Uterus (tissue), 4 donors: ENCODE measurements at places on chromosomes 5 and 9.
A peak's percentile ranks its signal among the peaks of the same experiment; 100 is the strongest.

- no peak for DNase-seq
These were observed 83.5 kb downstream of the FEM1C start for GRCh38 chr5:115461093-115461492.

GRCh38 chr5:135468541-135468940, 16.4 kb upstream of the TIFAB start:
- DNase-seq, result no peak

GRCh38 chr5:7802855-7803254, 48.1 kb downstream of the CFAP90 start:
- DNase-seq, result no peak

DNA sequence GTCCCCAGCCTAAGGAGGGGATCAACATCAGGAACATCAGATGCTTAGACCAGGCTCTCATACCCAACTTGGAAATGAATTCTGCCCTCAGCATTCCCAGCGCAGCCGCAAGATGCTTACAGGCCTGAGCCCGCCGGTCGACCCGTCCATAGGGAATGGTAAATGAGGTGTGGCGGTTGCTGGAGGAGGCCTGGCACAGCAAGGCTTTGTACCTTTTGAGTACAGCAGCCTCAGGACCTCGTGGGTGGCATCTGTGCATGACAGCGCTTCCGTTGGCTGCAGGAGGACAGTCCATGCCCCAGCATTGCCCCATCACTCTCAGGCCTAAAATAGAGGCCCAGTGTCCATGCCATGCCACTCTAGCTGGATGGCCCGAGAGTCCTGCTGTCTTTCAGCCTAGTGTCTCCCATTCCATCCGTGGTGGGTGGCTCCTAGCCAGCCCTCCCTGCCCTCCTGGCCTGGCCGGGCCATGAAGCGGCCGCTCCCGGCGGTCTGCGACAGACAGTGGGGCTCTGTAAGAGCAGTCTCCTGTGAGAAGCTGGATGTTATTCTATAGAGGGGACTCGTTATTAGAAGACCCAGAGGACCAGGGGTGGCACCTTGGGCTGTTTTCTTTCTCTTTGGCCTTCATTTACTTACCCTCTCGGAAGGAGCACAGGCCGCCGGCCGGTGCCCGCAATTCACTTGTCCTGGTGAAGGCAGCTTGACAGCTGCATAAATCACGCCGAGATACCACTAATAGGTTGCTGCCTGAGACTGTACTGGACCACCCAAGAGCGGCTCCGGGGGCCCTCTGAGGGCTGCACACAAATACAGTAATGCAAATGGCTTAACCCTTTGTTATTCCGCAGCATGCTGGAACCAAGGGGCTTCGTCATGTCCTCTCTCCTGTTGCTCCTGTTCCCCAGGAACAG, 223.5 kb upstream of the TUT7 start:
- DNase-seq, result no peak

- no peak for DNase-seq
These were observed 1.8 kb downstream of the ELAVL2 start for GRCh38 chr9:23823986-23824829.

GRCh38 chr9:82410866-82411265, 422.3 kb downstream of the SPATA31D1 start:
- DNase-seq, result no peak

DNA sequence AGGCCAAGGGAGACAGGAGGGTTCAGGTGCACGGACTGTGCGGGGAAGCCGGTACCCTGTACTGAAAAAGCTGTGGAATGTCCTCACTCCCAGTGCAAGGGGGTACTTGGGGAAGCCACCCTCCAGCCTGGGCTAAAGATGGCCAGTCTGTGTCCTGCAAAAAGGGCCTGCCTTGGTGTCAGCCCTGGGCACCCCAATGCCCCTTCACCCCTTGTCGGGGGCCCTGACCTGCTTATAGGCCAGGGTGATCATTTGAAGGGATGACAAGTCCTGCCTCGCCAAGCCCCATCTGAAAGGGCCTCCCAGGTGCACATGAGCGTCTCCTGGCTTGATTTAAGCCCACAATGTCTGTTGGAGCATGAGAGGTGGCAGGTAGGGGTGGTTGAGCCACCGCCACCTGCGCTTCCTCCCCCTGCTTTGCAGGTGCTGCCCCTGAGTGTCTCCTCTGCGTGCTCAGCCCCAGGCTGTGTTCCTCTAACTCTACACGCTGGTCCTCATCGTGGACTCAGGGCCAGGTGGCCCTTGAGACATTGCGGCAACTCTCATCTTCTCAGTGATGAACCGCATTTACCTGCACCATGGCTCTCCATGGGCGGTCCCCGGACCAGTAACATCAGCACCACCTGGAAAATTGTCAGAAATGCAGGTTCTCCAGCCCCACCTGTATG, 97.0 kb downstream of the ANKRD33B start:
- no peak for DNase-seq

GRCh38 chr5:218457-219291, 554 bp downstream of the SDHA start:
- peak; percentile 33 for DNase-seq

DNA sequence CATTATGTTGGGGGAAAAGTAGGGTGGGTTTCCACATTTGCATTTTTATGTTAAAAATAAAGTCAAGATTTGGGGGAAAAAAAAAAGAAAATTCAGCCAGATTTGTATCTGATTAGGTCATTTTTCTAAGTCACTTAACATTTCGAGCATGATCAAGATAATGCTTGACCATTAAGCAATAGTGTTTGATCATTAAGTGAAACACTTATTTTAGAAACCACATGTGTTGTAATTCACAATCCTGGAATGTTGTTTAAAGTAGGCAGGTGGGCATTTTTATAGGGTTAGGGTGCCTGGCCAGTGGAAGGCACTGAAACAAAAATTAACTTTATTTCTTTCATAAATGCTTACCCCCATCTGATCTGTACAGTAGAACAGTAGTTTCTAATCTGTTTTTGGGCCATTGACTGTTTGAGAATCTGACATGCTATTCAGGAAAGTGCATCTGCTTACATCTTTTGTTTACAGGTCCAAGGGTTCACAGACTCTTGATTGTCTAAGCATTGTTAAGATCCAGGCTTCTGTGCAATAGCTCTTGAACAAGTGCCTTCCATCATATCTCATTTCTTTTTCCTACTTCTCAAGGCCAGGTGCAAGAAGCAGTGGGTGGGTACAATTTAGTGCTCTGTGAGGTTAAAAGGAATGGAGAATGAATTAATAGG, 9.1 kb downstream of the ZCCHC9 start:
- DNase-seq, result no peak

- DNase-seq, result no peak
These were observed 62.8 kb downstream of the SHOC1 start for GRCh38 chr9:111731928-111732327.

GRCh38 chr5:39187831-39188731, 31.3 kb downstream of the FYB1 start:
- DNase-seq, result no peak

DNA sequence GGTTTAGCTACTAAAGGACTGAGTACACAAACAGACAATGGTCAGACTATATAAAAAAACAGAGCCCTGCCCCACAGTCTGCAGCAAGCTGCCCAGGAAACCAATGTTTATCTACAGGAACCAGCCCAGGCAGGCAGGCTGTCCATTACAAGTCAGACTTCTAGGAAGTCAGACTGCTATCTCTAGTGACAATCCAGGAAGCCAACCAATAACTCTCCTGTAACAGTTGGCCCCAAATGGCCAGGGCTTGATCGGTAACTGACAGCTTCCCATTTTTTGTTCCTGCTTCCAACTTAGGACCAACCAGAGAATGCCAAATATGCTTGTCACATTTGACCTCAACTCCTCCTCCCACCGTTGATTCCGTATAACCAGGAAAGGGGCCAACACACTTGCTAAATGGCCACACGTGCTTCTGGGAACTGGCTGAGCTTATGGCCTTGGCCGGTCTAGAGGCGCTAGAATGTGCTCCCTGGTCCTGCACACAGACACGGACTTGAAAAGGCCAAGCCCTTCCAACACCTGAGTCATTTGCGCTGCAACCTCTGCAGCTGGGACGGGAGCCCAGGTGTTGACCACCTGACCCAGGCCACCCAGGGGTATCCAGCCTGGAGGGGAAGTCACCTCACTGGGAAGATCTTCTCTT, 79.6 kb upstream of the CDK20 start:
- DNase-seq, result no peak

GRCh38 chr9:127898433-127899127, 823 bp downstream of the ST6GALNAC6 start:
- peak; percentile 75 for DNase-seq

- DNase-seq, result no peak
These were observed 34.6 kb upstream of the PHF2 start for GRCh38 chr9:93541581-93542349.

DNA sequence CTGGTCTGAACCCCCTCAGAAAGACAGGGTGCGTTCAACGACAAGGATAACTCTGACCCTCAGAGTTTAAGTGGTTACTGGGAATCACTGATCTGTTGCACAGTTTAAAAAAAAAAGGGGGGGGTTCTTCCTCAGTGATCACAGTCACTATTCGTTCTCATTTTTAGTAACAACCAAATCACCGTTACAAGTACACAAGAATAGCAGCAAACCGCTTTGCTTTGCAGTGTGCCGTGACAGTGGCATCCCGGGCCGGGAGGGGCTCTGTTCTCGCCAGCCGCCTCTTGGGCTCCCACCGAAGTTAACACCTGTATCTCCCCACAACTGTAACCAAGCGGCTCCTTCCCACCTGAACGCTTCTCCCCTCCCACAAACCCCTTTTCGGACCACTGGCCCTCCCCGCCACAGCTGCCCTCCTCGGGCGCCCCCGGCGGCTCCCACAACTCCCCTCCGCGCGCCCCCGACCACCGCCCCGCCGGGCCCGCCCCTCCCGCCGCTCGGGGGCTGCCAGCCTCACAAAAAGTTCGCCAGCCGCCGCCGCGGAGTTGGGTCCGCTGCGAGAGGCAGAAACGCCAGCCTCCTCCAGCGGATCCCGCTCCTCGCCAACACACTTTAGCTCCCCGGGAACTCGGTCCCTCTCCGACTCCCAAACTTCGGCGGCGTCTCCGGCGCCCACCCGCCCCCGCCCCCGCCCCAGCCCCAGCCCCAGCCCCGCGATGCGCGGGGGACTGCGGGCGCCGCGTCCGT, 1.2 kb downstream of the SSBP2 start:
- DNase-seq, result peak; percentile 28

DNA sequence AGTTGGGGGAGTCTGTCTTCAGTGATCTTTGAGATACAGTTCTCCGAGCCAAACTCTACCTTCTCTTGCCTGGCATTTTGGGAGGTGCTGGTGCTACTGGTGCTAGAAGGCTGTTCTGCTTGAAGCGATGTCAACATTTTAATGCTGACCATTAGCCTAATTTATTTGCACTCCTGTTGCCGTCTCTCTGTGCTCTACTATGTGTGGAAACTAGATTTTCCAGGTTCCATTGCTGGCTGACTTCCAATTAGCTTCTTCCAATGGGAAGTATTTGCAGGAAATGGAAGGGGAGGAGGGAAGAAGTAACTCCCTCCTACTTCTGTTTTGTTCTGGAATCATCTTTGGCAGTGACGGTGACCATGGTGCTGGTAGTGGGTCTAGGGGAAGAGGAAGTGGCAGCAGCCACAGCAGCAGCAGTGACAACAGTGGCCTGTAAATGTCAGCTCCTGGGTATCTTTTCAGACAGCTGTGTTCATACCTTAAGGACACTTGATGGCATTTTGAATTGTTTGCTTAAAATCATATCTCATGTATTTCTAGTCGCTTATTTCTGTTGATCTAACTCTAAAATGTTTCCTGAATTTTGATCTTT, 7.9 kb downstream of the TXNDC8 start:
- DNase-seq, result no peak

- no peak for DNase-seq
These were observed 10.4 kb downstream of the RFX3 start for GRCh38 chr9:3515405-3515804.

DNA sequence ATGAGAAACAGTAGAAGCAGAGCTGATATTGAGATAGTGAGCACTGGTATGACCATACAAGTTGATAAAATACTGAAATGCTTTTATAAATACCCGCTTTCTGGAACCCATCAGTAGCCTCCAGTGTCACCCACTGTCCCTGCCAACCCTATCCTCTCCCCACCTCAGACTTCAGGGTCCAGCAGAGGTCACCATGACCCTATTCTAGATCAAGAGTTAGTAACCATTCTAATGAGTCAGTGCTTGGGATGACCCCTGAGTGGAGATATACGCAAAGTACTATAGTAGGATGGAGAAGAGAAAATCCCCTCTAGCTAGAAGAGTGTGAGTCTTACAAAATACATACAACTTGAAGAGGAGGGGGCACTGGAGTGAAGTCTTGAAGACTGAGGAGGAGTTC, 297.9 kb upstream of the BRINP1 start:
- DNase-seq, result no peak

GRCh38 chr9:31032206-31032605, 1352.2 kb upstream of the ACO1 start:
- no peak for DNase-seq

- no peak for DNase-seq
These were observed 297.9 kb downstream of the TLE1 start for GRCh38 chr9:81391457-81391825.

DNA sequence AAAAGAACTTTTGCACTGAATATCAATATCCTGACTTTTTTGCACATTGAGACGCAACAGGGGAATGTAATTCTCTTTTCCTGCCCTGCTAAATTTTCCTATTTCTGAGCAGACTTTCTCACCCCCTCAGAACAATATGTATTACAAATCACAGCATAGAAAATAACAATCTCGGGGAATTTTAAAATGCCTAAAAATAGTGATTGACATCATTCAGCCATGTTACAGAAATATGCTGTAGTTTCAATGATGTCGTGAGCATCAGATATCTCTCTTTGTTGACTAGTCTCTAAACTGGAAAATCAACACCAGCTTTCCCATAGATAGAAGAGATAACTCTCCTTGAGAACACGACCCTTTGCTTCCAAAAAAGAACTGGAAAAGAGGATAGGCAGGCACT, 166.7 kb downstream of the ZDHHC21 start:
- no peak for DNase-seq

DNA sequence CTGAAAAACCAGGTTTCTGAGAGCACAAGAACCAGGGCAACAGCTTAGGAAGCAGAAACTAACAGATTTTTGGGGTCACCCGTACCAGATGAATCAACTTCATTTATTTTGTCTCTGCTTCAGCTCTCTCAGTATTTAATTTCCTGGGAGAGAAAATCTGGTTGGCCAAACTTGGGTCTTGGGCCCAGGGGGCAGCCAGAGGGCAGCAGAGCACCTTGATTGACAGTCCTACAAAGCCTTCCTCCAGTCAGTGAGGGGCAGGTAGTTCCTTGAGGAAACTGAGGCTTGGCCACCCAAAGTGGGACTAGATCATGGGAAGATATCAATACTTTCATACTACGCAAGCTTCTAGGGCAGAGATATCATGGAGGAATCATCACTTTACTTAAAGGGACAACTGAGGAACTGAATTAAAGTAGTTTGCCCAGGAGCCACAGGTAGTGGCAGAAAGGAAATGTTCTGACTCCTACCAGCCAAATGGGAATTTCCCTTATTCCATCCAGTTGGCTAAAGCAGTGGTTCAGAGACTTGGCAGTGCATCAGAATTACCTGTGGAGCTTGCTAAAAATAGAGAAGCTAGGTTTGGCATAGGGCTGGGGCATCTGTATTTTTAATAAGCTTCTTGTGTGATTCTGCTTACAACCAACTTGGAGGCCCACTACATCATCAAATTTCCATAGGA, 21.5 kb upstream of the ARHGAP26 start:
- no peak for DNase-seq
